Lung microvascular endothelial cell (primary cell): ENCODE measurements at places on chromosomes 5 and 9. TPM values are rescaled to one million over a fixed set of nuclear protein-coding genes. Genes with fewer than 3 reads are reported as not detected.

GRCh38 chr9:70613024-70613768 is 198.7 kb upstream of the KLF9 start:
- no peak for DNase-seq

DNA sequence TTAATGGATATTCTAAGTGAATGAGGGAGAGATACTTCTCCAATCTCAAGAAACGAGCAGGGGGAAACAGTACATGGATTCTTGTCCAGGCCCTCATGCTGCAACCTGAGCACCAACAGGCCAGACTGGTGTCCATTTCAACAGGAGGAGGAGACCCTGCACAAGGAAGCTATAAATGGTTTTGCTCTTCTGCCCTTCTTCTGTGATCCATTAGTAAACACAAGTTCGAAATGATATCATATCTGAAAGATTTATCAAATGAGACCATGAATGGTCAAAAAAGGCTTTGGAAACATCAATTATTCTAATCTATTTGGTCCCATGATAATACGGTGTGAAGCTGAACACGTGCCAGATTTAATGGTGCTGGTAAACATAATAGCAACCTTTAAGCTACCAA is 109.8 kb downstream of the NR6A1 start:
- no peak for DNase-seq

- no peak for DNase-seq
Observed at GRCh38 chr5:36701085-36701698, 94.8 kb downstream of the SLC1A3 start.

DNA sequence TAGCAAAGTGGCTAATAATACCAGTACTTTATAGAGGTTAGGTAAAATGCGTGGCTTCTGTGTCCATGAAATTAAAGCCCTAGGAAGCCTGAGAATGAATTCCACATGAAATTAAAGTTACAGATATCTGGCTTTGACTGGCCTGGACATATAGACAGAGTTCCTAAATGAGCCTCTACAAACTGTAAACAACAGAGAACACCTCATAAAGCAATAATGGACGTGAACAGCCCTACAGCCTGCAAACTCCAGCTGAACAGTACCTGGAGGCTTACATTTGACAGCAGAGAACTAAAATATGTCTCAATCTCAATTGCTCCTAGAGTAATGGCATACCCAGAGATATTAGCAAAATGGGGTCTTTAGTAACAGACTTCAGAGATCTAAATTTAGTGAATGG is 28.7 kb downstream of the GOLPH3 start:
- DNase-seq, result no peak

DNA sequence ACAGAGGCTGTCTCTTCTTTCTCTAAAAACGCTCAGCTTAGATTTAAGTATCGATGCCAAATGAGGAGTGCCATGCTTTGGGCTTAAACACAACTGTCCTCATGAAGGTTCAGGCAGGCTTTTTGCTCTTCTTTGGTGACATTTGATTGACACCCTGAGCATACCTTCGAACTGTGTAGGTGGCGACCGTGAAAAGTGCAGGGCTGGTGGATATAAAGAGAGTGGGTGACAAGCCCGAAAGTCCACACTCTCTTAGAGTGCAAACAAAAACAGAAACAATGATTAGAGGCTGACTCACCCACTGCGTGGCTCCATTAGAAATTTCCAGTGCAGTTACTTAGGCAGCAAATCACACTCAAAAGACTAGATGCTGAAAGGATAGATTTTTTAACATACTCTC is 141.7 kb downstream of the SYK start:
- DNase-seq, result no peak

- DNase-seq, result no peak
Observed at GRCh38 chr9:17075758-17076485, 58.9 kb upstream of the CNTLN start.

- no peak for DNase-seq
Observed at GRCh38 chr5:107769519-107769918, 98.8 kb upstream of the EFNA5 start.

DNA sequence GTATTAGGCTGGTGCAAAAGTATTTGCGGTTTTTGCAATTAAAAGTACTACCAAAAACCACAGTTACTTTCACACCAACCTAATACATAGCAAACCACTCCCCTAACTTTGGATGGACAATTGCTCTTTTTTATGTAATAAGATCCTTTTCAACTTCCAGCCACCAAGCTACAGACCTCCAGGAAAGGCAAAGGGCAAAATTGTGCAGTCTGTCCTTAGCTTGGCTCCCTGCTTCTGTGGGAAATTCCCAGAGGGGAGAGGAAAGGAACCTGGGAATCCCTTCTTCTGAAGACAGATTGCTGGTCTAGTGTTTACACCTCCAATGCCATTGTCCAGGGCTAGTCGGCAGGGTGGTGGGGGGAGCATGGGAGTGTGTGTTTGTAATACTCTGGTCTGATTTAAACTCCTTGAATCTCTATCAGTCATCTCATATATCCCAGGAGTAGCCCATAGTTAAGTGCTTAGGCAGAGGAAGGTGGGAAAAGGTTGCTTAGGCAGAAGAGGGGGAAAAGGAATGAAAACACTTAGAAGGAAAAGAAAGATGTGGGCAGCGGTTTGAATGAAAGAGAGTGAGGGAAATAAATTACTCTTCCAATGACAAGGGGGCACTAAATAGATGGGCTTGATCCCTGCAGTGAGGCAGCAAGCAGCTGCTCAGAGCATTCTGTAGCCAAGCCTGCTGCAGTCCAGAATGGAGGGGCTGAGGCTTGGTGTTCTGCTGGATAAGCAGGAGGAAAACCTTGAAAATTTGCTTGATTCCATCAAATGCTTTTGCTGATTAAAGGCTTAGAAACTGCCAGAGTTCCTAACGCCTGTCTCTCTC is 86.9 kb upstream of the MAP1B start:
- no peak for DNase-seq

DNA sequence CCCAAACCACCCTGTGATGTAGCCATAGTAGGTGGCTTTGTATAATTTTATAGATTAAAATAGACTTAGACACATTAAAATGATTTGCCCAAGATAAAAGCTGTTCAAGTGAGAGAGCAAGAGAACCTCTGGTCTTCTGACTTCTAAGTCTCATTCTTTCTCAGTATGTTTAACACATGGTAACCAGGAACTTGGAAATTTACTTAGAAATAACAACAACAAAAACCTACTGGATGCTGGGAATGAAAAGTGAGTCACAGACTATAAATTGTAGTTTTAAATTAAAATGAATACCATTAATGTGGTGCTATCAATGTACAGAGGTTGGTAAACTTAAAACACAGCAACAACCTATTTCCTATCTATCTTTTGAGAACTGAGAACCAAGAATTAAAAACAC is 30.4 kb downstream of the HMGCR start:
- DNase-seq, result no peak

The PCDHGA10 gene
- 2.6 and 5.0 TPM in 2 replicates for total RNA-seq

The KIF4B gene
- total RNA-seq, result 0.40 and 0.44 TPM in 2 replicates

The FIBCD1 gene
- not detected in 2 replicates for total RNA-seq

The LVRN gene
- under 0.01 and 0.22 TPM in 2 replicates for total RNA-seq

The KLF9 gene
- 13.3 and 23.2 TPM in 2 replicates for total RNA-seq

The PRR7 gene
- total RNA-seq, result 1.2 and 2.2 TPM in 2 replicates

The SV2C gene
- 0.20 TPM in 1 of 2 replicates, not detected in the other for total RNA-seq

The MEIKIN gene
- not detected in 2 replicates for total RNA-seq
